ENCODE measurements at places on chromosomes 16 and 17.

- DNase-seq, result no peak
These were observed 610 bp downstream of the C16orf74 start for GRCh38 chr16:85750146-85750826.

DNA sequence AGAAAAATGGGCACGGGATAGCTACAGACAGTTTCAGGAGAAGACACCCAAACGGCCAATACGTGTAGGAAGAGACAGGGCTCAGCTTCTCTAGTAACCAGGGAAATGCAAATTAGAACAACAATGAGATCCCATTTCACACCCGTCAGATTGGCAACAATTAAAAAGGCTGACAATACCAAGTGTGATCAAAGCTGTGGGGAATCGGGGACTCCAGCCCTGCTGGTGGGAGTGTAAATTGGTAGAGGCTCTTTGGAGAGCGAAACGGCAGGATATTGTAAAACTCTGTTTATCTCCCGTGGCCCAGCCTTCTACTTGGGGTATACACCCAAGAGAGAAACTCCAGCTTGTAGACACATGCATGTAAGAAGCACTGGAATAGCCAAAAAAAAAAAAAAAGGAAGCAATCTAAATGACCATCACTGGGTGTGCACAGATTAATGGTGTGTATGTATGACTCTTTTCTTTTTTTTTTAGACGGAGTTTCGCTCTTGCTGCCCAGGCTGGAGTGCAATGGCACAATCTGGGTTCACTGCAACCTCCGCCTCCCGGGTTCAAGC is 27.5 kb downstream of the MYBBP1A start:
- no peak for DNase-seq

GRCh38 chr17:33506889-33507650 is 214.0 kb upstream of the ASIC2 start:
- DNase-seq, result no peak

DNA sequence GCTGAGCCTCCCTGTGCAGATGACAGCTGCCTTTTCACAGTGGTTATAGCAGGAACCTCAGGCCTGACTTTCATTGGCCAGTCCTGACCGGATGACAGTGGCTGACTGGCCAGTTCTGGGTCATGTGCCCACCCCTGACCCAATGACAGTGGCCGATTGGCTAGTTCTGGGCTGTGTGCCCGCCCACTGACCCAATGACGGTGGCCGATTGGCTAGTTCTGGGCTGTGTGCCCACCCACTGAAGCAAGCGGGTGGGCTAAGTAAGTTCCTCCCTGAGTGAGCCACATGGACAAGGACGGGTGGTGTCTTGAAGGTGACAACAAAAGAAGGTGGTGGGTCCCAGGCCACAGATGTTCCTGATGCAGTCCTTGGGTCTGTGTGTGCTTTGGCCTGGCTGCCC is 9.5 kb downstream of the DEF8 start:
- DNase-seq, result peak; percentile 67

GRCh38 chr16:48317614-48318315 is 67.4 kb downstream of the SIAH1 start:
- DNase-seq, result no peak

All from cerebellar cortex (tissue), 1 donor.